ENCODE measurements at places on chromosomes 5 and 9.

GRCh38 chr5:140175367-140176030 lies 511 bp downstream of the CYSTM1 start:
- DNase-seq: peak; percentile 76

DNA sequence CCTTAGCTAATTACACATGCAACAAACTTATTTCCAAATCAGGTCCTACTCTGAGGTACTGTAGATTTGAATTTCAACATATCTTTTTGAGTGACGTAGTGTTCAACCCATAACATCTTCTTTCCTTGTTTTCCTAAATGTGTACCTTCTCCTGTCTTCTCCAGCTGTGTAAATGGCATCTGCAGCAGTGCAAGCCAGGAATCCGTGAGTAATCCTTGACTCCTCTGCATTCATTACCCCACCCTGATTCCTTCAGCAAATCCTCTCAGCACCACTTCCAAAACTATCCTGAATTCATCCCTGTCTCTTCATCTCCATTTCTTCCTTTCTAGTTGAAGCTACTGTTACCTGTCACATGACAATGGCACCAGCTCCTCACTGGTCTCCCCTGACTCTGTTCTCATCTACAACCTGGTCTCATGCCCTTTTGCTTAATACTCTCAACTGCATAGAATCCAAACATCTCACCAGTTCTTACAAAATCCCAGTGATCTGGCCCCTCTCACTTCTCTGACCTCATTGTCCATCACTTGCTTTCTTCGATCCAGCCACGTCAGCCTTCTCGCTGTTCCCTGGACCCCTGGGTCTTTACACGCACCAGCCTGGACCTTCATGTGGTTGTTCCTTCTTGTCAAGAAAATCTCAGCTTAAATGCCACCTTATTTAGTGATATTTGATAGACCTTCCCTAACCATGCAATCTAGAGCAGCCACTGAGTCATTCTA lies 14.6 kb upstream of the TRAF1 start:
- DNase-seq: no peak

- no peak for DNase-seq
Observed at GRCh38 chr9:106653213-106653612, 209.8 kb upstream of the ZNF462 start.

DNA sequence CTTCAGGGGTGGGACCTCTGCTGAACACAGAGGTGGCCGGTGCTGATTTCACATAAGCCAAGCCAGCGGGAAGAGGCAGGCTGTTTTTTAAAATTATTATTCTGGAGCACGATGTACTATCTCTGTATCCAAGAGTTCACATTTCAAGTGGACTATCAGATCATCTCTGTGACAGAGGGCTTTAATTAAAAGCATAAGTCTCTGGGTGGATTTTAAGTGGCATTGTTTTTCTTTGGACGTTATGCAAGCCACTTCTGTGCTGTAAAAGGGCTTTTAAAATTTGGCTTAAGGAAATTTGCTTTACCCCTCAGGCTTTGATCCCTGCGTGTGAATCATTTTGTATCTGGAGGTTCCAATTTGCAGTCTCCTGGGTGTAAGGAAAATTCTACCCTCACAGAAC lies 124.7 kb downstream of the PALM2AKAP2 start:
- no peak for DNase-seq

DNA sequence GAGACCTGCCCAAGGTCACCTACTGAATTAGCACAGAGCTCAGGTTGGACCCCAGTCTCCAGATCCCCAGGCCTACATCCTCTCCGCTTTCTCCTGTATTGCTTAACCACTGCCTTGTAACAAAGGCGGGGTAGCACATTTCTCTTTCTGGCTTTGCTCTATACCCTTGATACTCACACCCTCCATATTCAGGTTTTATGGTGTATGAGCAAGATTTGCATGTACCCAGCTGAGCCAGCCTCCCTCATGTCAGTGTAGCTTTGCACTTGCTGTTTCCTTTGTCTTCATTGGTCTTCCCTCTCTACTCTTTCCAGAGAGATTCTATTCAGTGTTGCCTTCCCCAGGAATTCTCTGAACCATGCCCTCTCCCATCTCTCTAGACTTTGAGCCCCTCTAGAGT lies 19.6 kb upstream of the ZCCHC7 start:
- DNase-seq: peak; percentile 22

- no peak for DNase-seq
Observed at GRCh38 chr5:173659423-173659822, 43.0 kb upstream of the BOD1 start.

DNA sequence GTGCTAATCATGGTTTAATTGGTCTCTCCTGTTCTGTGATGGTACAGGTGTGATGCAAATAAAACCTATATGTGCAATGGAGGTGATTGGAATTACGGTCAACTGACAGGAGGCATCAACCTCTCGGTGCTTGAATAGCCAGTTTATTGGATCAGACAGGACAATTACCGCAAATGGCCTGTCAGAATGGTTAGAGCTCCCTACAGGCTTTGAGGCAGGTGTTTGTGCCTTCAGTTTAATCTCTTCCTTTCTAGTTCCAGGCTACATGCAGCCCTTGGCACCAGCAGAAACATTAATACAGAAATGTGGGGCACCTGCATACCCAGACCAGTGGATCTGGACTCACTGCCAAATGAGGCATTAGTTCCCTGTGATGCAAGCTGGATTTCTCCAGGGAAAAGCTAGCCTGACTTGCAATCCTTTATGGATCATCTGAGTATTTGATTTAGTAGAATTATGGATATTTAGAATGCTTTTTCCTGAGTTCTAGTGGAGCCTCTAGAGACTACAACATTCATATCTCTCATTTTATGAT lies 128.6 kb downstream of the MAT2B start:
- no peak for DNase-seq

GRCh38 chr9:71465392-71465791 lies 302.9 kb downstream of the CEMIP2 start:
- DNase-seq: no peak

- DNase-seq: no peak
Observed at GRCh38 chr5:139155333-139155732, 42.8 kb downstream of the SIL1 start.

Data from germinal center (tissue), 1 donor.